Liver (tissue), 10 donors: ENCODE measurements at places on chromosomes 11 and 22. TPM values are rescaled to one million over a fixed set of nuclear protein-coding genes. Genes with fewer than 3 reads are reported as not detected.

The GPR152 gene
- total RNA-seq, result not detected

DNA sequence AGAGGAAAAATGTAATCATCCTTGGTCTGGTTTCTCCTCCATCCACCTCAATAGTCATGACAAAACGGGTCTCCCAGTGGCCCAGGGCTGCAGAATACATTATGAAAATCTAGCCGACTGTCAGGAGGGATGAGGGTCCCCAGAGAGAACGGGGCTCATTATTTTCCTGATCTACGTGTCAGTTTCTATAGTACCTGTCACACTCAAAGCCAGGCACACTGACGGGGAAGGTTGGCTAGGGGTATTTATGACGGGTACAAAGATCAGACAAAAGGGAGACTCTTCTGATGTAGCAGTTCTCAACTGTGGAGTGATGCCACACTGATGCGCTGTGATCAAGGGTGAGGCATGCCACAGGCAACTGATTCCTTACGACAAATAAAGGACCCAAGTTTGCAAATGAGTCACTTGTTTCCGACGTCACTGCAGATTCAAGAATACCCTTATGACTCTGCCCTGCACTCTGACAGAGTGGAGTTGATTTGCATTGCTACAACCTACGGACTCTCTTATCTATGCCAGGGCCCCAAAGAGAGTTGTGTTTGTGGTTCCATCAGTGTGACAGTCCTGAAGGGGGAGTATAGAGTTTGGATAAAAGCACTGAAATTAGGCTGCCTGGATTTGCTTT lies 188.2 kb upstream of the TBCEL start:
- no peaks in the 10 kb centered on the region for H3K27me3 ChIP-seq
- no peaks in the 10 kb centered on the region for H3K36me3 ChIP-seq
- H3K27ac ChIP-seq, result no peak overlapping the region
- H3K4me1 ChIP-seq, result no peaks in the 10 kb centered on the region
- no peak overlapping the region for H3K4me3 ChIP-seq

GRCh38 chr22:35352214-35353111 lies 28.4 kb upstream of the HMOX1 start:
- H3K4me1 ChIP-seq, result peaks cover 5% of the 10 kb centered on the region
- H3K27me3 ChIP-seq, result no peaks in the 10 kb centered on the region
- H3K4me3 ChIP-seq, result no peak overlapping the region
- H3K27ac ChIP-seq, result peak overlapping the region; percentile 26
- no peaks in the 10 kb centered on the region for H3K36me3 ChIP-seq

DNA sequence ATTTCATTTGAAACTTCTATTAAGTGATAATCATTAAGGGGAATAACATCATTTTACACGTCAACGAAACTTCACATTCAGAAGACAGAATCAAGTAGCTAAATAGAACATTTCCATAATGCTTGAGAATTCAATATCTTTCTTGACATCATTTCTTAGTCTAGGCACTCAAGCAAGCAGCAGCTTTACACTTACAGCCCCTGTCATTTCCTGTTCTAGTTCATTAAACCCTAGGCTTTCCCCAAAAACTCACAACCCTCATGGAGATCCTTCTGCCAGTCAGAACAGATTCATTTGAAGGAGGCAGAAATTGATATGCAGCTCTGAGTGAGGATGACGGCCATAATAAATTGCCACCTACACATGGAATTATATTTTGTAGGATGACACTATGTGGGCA lies 5.3 kb upstream of the HORMAD2 start:
- no peak overlapping the region for H3K27ac ChIP-seq
- no peak overlapping the region for H3K4me3 ChIP-seq
- no peaks in the 10 kb centered on the region for H3K27me3 ChIP-seq
- no peaks in the 10 kb centered on the region for H3K4me1 ChIP-seq

GRCh38 chr11:57567515-57568329 lies at the start of gene UBE2L6:
Gene UBE2L6 (minus strand): TSS chr11:57567672. CDS start chr11:57567611, 61 bp downstream.
- peak within 1 kb of the TSS; percentile 79 for H3K4me3 ChIP-seq
- H3K27ac ChIP-seq, result peak within 1 kb of the TSS; percentile 85
- H3K4me1 ChIP-seq, result peaks cover 35% of the 10 kb centered on the region
- no peaks in the 10 kb centered on the region for H3K36me3 ChIP-seq

GRCh38 chr11:33779849-33780528 lies 5.7 kb upstream of the FBXO3 start:
- H3K27ac ChIP-seq, result no peak overlapping the region
- no peaks in the 10 kb centered on the region for H3K27me3 ChIP-seq
- DNase-seq, result no peak
- no peaks in the 10 kb centered on the region for H3K36me3 ChIP-seq
